ENCODE measurements at places on chromosomes 6 and 20.
A peak's percentile ranks its signal among the peaks of the same experiment; 100 is the strongest.

- DNase-seq = no peak
Observed at GRCh38 chr20:53276143-53276542, 304.0 kb downstream of the TSHZ2 start.

- DNase-seq = no peak
Observed at GRCh38 chr20:57148263-57148662, 118.2 kb downstream of the BMP7 start.

- DNase-seq = peak; percentile 11
Observed at GRCh38 chr6:33492093-33492492, 37.7 kb downstream of the ZBTB9 start.

GRCh38 chr6:167937948-167938911, 59.2 kb upstream of the KIF25 start:
- no peak for DNase-seq

DNA sequence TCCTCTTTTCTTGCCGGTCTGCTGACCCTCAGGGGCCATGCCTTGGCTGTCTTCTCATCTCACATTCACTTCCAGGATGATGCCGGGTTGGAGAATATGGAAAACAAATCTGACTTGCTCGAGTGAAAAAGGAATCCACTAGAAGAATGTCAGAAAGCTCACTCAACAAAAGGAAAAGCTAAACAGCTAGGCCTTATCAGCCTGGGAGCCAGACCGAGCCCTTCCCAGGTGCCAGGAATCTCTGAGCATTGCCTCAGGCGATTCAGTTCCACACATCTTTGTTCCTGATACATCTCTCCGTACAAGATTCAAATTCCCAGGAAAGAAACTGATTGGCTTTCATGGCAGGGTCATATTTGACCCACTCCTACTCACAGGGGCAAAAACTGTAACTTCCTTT, 9.2 kb upstream of the OSER1 start:
- no peak for DNase-seq

DNA sequence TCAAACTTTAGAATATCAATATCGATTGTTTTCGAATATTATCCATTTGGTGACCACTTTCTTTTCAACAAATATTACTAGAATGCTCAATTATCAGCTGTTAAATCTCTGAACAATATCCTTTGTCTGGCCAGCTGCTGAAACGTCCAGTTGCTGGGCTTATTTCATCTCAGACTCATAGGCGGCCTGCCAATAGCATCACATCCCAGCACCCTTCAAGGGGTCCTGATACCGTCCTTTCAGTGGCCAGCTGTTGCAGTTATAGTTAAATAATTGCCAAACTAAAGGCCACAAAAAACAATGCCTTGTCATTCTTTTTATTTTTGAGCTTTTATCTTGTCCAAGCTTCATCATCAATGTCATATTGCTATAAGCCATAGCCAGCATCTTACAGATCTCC, 1006.8 kb upstream of the MANEA start:
- no peak for DNase-seq

- no peak for DNase-seq
Observed at GRCh38 chr6:161017766-161018564, 26.4 kb downstream of the MAP3K4 start.

GRCh38 chr6:135440087-135440792, 57.3 kb downstream of the AHI1 start:
- DNase-seq = no peak

DNA sequence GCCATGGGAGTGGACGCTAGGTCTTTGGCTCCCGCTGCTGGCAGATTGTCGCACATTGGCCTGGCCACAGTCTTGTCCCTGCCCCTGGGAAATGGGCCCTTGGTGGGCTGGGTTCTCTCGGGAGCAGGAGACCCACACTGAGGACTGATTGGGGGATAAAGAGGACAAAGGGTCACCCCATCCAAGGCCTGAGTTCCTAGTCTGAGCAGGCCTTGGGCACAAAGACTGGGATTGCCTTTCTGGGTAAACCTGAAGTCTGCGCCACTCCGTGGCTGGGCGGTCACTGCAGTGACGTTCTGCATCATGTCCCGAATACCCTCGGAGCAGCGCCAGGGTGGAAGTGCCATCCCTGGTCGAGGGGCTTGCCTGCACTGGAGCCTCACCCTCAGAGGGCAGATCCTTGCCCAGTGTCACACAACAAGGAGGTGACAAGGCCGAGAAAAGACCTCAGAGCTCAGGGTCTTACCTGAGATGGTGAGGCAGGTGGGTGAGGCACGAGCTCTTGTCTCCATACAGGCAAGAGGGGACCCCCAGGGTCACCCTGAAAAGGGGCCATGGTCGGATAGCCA, 36.1 kb upstream of the ZBP1 start:
- no peak for DNase-seq

GRCh38 chr6:37137201-37138090, 32.5 kb upstream of the PIM1 start:
- DNase-seq = peak; percentile 63

DNA sequence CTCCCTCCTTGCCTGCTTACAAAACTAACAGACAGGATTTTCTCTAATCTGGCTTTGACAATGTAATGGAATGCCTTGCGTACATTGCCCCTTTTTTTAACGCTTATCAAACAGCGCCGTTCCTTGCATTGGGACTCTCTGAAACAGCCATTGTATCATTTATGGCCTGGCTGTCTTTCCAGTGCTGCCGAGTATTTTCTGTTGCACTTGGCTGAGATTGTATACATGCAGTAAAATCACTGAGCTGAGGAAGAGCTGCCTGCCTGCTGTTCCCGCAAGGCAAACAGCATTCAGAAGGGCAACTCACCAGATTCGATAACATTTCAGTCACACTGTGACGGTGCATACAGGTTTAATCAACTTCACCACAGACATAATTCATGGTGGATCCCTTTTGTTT, 106.0 kb downstream of the SH3BGRL2 start:
- no peak for DNase-seq

- peak; percentile 25 for DNase-seq
Observed at GRCh38 chr6:217048-217659, 75.1 kb upstream of the DUSP22 start.

DNA sequence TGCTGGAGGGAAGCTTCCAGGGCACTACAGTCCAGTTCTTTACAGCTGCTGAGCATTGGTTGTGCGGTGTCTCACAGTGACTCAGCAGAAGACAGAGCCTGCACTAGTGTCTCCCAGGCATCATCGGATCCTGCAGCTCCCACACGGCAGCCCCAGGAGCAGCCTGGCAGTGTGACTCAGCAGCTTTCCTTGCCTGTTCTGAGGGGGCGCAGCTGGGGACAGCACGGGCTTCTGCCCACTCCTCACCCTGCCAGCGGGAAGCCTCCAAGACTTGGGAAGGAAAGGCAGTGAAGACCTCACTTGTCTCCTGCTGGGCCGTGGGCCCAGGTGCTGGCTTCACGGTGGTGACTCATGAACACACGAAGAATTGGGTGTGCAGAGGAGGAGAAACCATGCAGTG, 165.4 kb downstream of the SYNDIG1 start:
- no peak for DNase-seq

- no peak for DNase-seq
Observed at GRCh38 chr6:165835410-165835851, 172.4 kb upstream of the PDE10A start.

DNA sequence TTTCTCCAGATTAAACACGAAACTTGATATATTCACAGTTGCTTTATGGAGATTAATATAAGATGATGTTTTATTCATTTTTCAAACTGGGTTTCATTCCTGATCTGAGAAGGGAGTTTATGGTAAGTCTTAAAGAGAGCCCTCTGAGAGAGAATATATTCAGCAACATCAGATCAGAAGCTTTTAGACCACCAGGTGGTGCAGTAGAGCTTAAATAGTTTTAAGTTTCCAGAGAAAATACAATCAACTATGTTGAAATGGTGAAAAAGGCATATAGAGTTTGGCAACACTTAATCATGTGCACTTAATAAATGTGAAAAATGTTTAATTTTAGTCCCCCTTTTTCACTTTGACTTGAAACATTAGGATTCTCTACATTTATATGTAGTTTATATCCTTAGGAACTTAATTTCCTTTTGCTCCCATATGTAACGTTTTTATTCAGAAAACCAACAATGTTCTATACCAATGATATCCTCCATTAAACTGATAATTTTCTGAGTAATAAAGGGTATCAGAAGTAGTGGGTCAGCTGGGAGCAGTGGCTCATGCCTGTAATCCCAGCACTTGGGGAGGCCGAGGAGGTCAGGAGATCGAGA, 86.4 kb upstream of the CLDN20 start:
- DNase-seq = peak; percentile 65

DNA sequence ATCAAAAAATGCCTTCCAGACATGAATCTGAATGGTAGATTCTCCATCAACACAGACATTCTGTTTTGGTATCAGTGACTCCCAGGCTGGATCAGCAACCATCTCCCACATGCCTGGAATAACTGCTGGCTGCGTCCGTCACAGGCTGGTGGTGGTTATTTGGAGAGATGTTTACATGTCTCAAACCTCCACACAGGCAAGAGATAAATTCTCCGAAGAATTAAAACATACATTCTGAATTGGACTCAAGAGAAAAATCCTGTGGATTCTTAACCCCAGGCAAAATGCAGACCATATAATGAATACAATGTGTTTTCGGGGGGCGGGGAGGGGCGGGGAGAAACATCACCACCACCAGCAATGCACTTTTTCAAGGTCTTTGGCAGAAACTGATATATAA, 108.2 kb downstream of the THBS2 start:
- DNase-seq = no peak

Measured in CD4-positive, alpha-beta T cell treated with Interleukin-10 for 1 hour (primary cell).